ENCODE measurements at places on chromosomes 6 and 20. TPM values are rescaled to one million over a fixed set of nuclear protein-coding genes. Genes with fewer than 3 reads are reported as not detected.
A peak's percentile ranks its signal among the peaks of the same experiment; 100 is the strongest.

Gene DST
- 164 TPM for polyA plus RNA-seq

Gene CTCFL
- 0.08 TPM for polyA plus RNA-seq

- no peak for DNase-seq
Observed at GRCh38 chr20:47701612-47702011, 83.7 kb downstream of the SULF2 start.

Gene FOXS1
- 4.1 TPM for polyA plus RNA-seq

DNA sequence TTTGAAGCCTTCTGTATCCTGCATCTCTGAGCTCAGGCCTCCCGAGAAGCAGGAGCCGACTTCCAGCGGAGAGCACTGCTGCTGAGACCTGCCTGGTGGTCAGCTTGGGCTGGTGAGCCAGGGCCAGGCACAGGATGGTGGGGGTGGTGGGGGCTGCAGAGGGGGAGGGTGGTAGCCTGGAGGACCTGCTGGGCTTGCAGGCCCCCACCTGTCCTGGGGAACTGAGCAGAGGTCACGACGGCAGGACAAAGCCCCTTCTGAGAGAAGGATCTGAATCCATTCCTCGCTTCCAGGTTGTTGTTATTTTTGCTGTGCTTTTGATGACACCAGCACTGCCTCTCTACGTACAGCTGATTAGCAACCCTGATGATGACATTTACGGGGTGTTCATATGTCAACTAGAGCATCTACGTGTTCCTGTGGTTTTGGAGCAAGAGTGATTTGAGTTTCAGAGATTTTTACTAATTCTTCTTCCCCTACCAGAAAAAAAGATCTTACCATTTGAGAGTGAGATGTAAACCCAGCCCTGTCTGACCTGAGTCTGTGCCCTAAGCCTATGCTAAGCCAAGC is 35.7 kb upstream of the CD93 start:
- DNase-seq: no peak

- peak; percentile 91 for DNase-seq
Observed at GRCh38 chr6:37051138-37052026, 45.9 kb downstream of the FGD2 start.

DNA sequence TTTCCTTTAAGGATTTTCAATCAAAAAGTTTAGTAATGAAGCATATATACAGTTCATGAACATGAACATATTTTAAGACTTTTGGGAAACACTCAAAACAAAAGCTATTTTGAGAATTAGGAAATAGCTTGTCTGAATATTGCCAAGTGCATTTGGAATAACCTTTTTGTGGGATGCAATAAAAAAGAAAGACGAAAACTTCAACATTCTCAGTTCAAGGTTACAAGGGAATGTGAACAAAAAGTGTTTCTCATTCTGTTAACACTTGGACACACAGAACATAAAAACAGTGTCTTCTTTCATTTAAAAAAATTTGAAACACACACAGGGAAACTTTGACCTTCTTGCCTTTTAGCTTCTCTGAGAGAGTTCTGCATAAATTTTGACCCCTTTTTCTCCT is 72.7 kb upstream of the TCF21 start:
- no peak for DNase-seq

Gene RAMACL
- 0.22 TPM for polyA plus RNA-seq

DNA sequence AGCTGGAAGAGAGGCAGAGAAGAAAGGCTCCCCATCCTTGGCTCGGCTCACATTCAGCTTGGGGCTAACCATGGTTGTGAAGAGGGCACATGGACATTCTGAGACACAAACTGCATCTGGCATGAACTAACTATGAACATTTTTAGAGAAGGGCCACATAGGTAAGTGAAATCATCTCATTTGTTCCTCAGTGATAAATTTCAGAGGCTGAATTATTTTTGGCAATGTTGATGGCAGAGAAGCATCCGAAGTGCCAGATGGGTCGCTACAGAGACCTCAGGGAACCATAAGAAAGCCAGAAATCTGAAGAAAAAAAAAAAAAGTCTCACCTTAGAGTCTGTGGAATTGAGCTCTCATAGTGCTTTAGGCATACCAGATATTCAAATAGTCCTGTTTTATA is 49.2 kb upstream of the FABP7 start:
- no peak for DNase-seq

Gene PI3
- polyA plus RNA-seq: not detected

- DNase-seq: no peak
Observed at GRCh38 chr6:39342692-39343395, 20.3 kb upstream of the KCNK16 start.

Gene COL19A1
- polyA plus RNA-seq: 0.32 TPM

GRCh38 chr20:63149531-63150192 is 66.3 kb downstream of the YTHDF1 start:
- DNase-seq: no peak

DNA sequence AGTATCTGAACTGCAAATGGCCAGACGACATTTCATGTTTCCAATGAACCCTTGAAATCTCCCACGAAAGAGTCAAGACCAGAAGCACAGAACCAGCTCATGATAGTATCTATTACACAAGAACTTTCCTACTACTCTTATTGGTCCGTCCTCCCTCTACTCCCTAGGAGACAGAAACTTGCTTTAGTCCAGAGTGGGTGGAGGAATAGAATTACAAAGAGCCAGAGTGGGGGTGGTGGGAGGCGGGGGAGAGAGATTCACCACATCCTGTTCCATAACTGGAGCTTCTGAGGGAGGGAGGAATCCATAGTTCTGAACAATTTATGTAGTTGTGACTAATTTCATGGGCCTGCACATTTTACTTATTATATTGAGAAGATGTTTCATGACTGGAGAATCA is 18.5 kb upstream of the WFDC10A start:
- DNase-seq: no peak

DNA sequence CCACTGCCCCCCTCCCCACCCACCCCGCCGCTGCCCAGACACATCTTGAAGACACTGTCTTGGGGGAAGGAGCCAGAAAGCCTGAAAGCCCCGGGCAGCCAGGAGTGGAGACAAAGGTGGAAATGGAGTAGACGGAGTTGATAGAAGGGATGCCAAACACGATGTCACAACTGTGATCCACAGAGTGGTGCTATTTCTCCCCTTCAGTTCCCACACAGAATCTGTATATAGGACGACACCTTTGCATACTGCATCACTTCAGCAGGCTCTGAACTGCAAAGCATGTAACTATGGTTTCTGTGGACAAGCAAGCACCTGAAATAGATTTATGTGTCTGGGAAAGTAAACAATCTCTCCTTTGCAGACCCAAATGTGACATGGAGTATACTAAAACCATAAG is 56.4 kb upstream of the F13A1 start:
- no peak for DNase-seq

DNA sequence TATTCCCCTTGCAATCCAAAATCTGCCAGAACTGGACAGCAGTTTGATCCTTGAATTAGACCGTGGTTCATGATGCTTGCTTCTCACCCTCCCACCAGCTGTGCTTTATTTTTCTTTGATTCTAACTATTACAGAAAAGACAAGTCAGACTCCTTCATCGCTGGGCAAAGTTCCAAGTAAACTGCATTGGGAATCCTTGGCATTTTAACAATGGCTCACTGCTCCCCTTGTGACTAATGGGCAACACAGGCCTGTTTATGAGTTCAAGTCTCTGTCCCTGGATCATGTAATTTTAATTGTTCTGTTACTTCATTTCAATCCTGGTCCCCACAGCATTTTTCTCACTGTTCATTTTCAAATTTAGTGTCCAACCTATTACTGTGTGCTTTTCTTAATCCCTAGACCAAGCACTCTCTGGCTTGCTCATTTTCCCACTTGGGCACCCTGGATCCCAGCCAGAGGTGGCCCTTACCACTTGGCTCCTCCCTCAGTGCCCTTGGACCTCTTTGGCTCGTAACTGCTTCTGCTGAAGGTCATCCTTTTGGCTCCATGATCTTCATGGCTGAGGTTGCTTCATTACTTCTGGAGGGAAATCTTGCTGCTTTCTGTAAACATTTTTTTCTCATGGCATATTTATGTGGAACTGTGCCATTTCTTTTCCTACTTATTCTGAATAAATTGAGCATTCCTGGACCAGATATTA is 32.8 kb downstream of the PSMB9 start:
- DNase-seq: peak; percentile 83

DNA sequence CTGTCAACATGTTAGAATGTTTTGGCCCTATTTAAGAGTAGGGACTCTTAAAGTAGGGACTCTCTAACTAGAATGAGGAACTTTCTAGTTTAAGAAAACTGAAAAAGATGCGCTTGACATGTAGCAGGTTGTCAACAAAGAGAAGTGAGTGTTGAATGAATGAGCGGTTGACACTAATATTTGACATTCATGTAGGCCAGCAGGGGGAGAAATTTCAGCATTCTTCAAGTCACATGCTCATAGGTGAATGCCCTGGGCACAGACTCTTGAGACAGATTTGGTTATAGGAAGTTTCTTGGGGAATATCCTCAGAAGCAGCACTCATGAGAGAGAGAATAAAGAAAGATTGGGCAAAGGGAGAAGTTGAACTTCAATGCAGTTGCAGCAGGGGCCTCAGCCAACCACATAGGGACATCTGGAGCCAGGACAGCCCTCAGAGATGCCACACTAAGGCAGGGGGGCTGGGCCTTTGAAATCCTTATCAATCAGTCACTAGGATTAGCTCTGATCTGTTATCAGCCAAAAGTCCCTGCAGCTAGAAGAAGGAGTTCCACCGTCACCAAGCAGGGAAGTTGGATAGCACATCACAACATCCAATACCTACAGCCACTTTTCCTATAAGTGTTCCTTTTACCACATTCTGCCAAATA is 145.1 kb upstream of the FKBP1C start:
- no peak for DNase-seq

DNA sequence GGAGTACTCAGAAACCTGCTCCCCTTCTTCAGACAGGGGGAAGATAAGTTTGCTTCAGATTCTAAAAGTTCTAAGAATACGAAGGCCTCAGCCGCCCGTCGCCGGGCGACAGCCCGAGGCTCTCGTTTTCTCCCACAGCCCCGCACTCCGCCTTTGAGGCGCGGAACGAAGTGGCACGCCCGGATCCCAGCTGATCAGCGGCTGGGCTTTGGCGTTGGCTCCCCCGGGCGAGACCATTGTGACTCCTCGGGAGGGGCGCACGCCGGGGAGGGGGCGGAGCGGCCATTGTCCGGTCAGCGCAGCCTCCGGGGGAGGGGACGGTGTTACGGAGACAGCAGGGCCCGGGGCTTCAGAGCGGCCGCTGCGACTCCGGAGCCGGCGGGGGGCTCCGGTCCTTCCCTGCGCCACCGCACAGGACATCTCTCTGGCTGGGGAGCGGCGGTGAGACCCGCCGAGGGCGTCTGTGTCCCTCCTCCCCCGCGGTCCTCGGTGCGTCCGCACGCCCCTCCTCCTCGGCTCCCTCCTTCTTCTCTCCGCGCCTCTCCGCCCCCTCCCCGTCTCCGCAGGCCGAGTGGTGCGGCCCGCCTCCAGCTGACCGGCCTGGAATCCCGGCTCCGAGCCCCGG is at the start of gene ZFAND3:
Gene ZFAND3, plus strand, starts transcription at position 551 of the 625 bp plus-strand sequence. CDS start 219 bp downstream, outside the sequence.
- DNase-seq: peak; percentile 97

- no peak for DNase-seq
Observed at GRCh38 chr6:16498237-16498636, 259.9 kb downstream of the GMPR start.

Gene LY6G6F
- polyA plus RNA-seq: not detected

Gene NRM
- polyA plus RNA-seq: 24.9 TPM
